Mesothelial cell of epicardium (in vitro differentiated cells): ENCODE measurements at places on chromosomes 13 and 19. TPM values are rescaled to one million over a fixed set of nuclear protein-coding genes. Genes with fewer than 3 reads are reported as not detected.

Gene CLEC4M
- total RNA-seq, result 1.2 to 2.1 TPM (median 1.5 TPM) in 3 replicates

Gene ELSPBP1
- total RNA-seq, result 1.0 TPM in 1 of 3 replicates, not detected in the others

Gene IGFL2
- total RNA-seq, result 2.0 to 3.7 TPM (median 3.7 TPM) in 3 replicates

Gene NCAN
- 0.02 to 0.29 TPM (median 0.07 TPM) in 3 replicates for total RNA-seq

Gene ZNF534
- not detected in 3 replicates for total RNA-seq

Gene CYP2A6
- total RNA-seq, result 0.27 to 0.40 TPM (median 0.34 TPM) in 3 replicates

Gene ARRDC2
- 2.9 to 4.0 TPM (median 2.9 TPM) in 3 replicates for total RNA-seq

Gene PDX1
- total RNA-seq, result not detected in 3 replicates

Gene NANOS2
- total RNA-seq, result not detected in 3 replicates

Gene KIRREL2
- total RNA-seq, result 1.4 TPM in 3 replicates

Gene CEACAM21
- not detected in 3 replicates for total RNA-seq

Gene GRIN2D
- total RNA-seq, result 14.5 to 15.8 TPM (median 15.7 TPM) in 3 replicates

Gene ACER1
- total RNA-seq, result 0.16 TPM in 1 of 3 replicates, not detected in the others

DNA sequence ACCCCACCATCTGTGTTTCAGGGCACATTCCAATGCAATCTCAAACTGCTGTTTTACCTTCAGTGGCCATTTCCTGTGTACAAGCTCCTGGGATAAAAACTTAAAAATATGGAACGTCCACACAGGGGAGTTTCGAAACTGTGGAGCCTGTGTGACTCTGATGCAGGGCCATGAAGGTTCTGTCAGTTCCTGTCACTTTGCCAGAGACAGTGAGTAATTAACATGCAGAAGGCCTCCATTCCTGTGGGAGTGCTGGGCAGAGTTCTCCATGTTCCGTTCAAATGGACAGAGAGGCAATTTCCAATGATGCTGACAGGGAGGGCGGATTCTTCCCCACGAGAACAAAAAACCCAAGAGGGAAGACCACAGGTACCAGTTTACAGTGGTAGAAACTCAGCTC is 24.4 kb downstream of the WDR88 start:
- no peak overlapping the region for H3K27ac ChIP-seq
- H3K4me3 ChIP-seq, result no peak overlapping the region
- no peaks in the 10 kb centered on the region for H3K27me3 ChIP-seq
- peaks cover 2% of the 10 kb centered on the region for H3K4me1 ChIP-seq
- no peaks in the 10 kb centered on the region for H3K36me3 ChIP-seq

DNA sequence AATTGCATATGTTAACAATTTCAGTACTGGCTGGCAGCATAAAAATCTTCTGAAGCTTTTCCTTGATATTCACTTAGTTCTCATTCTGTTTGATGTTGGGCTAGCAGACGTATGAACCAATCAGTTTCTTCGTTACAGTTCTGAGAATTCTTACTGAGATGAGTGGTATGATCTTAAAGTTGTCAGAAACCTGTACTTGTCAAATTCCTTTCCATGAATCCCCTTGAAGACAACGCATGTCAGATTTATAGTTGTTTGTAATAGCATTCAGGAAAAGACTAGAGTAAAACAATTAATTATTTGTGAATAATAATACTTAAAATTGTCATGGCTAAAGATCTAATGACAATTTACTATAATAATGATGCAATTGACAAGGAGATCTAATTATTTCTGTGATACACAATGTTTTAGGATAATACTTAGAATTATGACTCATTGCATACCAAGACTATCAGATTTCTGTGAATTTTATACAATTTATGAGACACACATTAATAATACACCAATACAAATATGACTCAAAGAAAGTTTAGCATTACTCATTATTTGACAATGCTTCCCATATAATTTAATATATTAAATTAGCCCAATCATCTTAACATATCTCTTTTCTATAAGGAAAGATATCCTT is 447.2 kb downstream of the RFC3 start:
- no peak for DNase-seq
- no peaks in the 10 kb centered on the region for H3K27me3 ChIP-seq
- H3K36me3 ChIP-seq, result no peaks in the 10 kb centered on the region
- no peak overlapping the region for H3K4me3 ChIP-seq
- peaks cover 12% of the 10 kb centered on the region for H3K4me1 ChIP-seq

GRCh38 chr19:14916848-14917247 is 24.4 kb upstream of the OR7C2 start:
- no peaks in the 10 kb centered on the region for H3K27me3 ChIP-seq
- peaks cover 2% of the 10 kb centered on the region for H3K36me3 ChIP-seq

- no peaks in the 10 kb centered on the region for H3K27me3 ChIP-seq
- no peak overlapping the region for H3K4me3 ChIP-seq
- no peak for DNase-seq
- H3K36me3 ChIP-seq, result no peaks in the 10 kb centered on the region
Observed at GRCh38 chr13:106276876-106277275, 258.6 kb downstream of the EFNB2 start.

DNA sequence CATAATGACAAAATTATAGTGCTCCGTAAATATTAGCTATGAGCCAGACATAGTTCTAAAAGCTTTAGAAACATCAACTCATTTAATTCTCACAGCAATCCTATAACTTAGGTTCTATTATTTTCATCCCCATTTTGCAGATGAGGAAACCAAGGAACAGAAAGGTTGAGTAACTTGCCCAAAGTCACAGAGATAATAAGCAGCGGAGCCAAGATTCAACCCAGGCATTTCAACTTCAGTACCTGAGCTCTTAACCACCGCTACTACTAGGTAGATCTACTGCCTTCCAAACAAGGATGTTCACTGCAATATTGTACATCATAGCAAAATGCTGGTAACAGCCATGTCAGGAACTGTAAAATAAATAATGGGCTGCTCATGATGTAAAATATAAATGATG is 39.9 kb downstream of the ELF1 start:
- H3K4me3 ChIP-seq, result no peak overlapping the region
- DNase-seq, result no peak
- H3K36me3 ChIP-seq, result no peaks in the 10 kb centered on the region
- peaks cover 36% of the 10 kb centered on the region for H3K4me1 ChIP-seq
- no peak overlapping the region for H3K27ac ChIP-seq

- peak within 1 kb of the TSS; percentile 91 for H3K4me3 ChIP-seq
- H3K27me3 ChIP-seq, result no peaks in the 10 kb centered on the region
- peak within 1 kb of the TSS; percentile 90 for H3K27ac ChIP-seq
- H3K4me1 ChIP-seq, result peaks cover 6% of the 10 kb centered on the region
- H3K36me3 ChIP-seq, result peaks cover 2% of the 10 kb centered on the region
Observed at GRCh38 chr19:45814851-45815480, at the start of gene RSPH6A. RSPH6A (minus strand) TSS chr19:45815308; CDS start chr19:45815176, 132 bp downstream.

- no peak overlapping the region for H3K4me3 ChIP-seq
- no peak overlapping the region for H3K27ac ChIP-seq
- H3K36me3 ChIP-seq, result peaks cover 92% of the 10 kb centered on the region
Observed at GRCh38 chr19:9161427-9161826, 17.4 kb upstream of the OR7D2 start.

GRCh38 chr13:95349267-95349666 is 48.0 kb upstream of the ABCC4 start:
- no peaks in the 10 kb centered on the region for H3K36me3 ChIP-seq
- DNase-seq, result no peak
- H3K4me1 ChIP-seq, result no peaks in the 10 kb centered on the region
- no peak overlapping the region for H3K27ac ChIP-seq

- peaks cover 31% of the 10 kb centered on the region for H3K27me3 ChIP-seq
- peaks cover 3% of the 10 kb centered on the region for H3K36me3 ChIP-seq
- peaks cover 14% of the 10 kb centered on the region for H3K4me1 ChIP-seq
- peak within 1 kb of the TSS; percentile 55 for H3K4me3 ChIP-seq
- peak; percentile 90 for DNase-seq
Observed at GRCh38 chr19:46495786-46496099, at the start of gene PNMA8B. PNMA8B (minus strand) TSS chr19:46495867; CDS start chr19:46495465, 402 bp downstream.

DNA sequence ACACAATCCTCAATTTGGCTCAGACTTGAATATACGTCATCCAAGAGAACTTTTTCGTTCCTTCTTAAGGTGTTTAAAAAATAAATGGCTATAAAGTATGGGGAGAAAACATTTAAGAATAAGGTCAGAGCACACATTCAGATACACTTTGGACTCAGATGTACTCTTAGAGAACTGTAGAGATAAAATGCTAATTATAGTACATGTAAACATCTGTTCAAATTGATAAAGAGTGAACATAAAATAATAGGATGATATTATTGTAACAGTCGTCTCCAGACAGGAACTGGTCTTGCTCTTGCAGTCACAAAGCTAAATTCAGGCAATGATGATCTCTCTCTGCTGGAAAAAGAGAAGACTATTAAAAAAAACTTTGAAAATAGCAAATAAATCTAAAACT is 91.4 kb downstream of the RBM26 start:
- peaks cover 10% of the 10 kb centered on the region for H3K4me1 ChIP-seq
- H3K27ac ChIP-seq, result no peak overlapping the region
- no peaks in the 10 kb centered on the region for H3K27me3 ChIP-seq
- no peak overlapping the region for H3K4me3 ChIP-seq

GRCh38 chr19:12754465-12755196 is 3.0 kb downstream of the BEST2 start:
- no peaks in the 10 kb centered on the region for H3K36me3 ChIP-seq
- H3K4me3 ChIP-seq, result no peak overlapping the region
- H3K4me1 ChIP-seq, result peaks cover 2% of the 10 kb centered on the region
- no peak for DNase-seq
- no peak overlapping the region for H3K27ac ChIP-seq

- H3K4me1 ChIP-seq, result no peaks in the 10 kb centered on the region
- peaks cover 25% of the 10 kb centered on the region for H3K27me3 ChIP-seq
- H3K27ac ChIP-seq, result no peak overlapping the region
- peak overlapping the region; percentile 41 for H3K4me3 ChIP-seq
- no peak for DNase-seq
- no peaks in the 10 kb centered on the region for H3K36me3 ChIP-seq
Observed at GRCh38 chr19:51460164-51460992, 2.1 kb upstream of the SIGLEC8 start.

DNA sequence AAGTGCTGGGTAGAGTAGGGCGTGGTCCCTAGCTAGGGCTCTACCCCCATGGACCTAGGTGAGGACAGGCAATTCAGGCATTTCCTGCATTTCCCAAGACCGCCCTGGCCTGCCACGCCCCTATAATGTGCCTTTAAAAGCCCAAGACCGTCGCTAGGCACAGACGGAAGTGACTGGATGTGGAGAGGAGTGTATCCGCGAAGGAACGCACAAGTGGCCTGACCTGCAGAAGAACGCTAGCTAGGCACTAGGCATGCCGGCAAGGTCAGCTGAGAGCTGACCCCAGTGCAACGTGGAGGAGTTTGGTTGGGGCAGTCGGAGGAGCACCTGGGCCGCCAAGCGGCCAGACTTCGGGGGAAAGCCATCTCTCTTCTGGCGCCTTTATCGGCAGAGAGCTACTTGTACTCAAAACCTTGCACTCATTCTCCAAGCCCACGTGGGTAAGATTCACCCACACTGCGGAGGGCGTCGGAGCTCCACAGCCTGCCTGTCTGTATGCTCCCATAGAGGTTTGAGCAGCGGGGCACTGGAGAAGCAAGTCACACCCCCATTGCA is 370.0 kb downstream of the FGF9 start:
- H3K4me3 ChIP-seq, result peak overlapping the region; percentile 78
- H3K27ac ChIP-seq, result peak overlapping the region; percentile 10
- peaks cover 5% of the 10 kb centered on the region for H3K36me3 ChIP-seq
- H3K27me3 ChIP-seq, result no peaks in the 10 kb centered on the region
- DNase-seq, result no peak
- peaks cover 15% of the 10 kb centered on the region for H3K4me1 ChIP-seq

DNA sequence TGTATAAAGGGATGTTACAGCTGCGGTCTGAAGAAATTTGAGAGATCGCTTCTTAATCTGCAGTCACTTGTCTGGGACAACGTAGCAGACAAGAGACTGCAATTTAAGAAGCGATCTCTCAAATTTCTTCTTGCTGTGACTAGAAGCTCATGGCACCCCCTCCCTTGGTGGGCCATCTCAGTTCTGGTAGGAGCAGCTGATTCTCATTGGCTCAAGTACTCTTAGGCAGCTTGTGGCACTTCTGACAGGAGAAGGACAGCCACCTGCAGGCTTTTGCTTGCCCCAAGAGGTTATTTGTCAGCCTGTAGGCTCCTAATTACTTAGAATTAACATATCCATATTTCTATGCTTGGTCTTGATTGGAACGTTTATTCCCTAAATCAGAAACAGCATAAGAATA is 503.0 kb downstream of the DCT start:
- no peak overlapping the region for H3K27ac ChIP-seq
- H3K4me3 ChIP-seq, result no peak overlapping the region
- H3K36me3 ChIP-seq, result peaks cover 12% of the 10 kb centered on the region

- H3K27me3 ChIP-seq, result no peaks in the 10 kb centered on the region
- no peak overlapping the region for H3K4me3 ChIP-seq
- no peaks in the 10 kb centered on the region for H3K36me3 ChIP-seq
- H3K27ac ChIP-seq, result no peak overlapping the region
- H3K4me1 ChIP-seq, result peaks cover 62% of the 10 kb centered on the region
- no peak for DNase-seq
Observed at GRCh38 chr13:79675931-79676660, 195.1 kb downstream of the NDFIP2 start.

DNA sequence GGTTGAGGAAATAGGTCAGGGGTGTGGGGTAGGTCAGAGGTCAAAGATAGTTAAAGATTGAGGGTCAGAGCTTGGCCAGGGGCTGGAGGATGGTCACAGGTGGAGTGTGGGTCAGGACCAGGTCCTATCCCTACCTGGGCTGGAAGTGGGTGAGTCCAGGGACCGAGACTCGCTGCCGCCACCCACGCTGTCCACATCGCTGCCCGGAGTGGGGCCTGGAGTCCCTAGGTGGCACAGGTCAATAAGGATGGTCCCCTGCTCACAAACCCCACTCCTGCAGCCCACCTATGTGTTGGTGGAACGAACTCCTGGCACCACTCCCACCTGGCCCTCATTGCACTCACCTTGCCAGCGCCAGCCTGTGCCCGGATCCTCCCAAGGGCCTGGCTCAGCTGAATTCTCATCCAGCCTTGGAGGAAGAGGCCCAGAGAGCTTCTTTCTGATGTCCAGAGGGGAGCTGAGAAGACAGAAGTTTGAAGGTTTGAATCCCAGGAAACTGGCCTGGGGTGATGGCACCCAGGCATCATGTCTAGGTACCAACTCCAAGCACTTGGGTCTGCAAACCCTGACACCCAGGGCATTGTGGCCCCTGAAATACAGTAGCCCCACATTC is 6.8 kb downstream of the GMIP start:
- no peak overlapping the region for H3K4me3 ChIP-seq
- H3K36me3 ChIP-seq, result peaks cover 25% of the 10 kb centered on the region
- no peak for DNase-seq
- no peak overlapping the region for H3K27ac ChIP-seq
- no peaks in the 10 kb centered on the region for H3K4me1 ChIP-seq
- no peaks in the 10 kb centered on the region for H3K27me3 ChIP-seq

- no peaks in the 10 kb centered on the region for H3K4me1 ChIP-seq
- H3K4me3 ChIP-seq, result no peak overlapping the region
- H3K27ac ChIP-seq, result no peak overlapping the region
- no peaks in the 10 kb centered on the region for H3K36me3 ChIP-seq
Observed at GRCh38 chr13:27396252-27396846, 28.1 kb upstream of the GTF3A start.

DNA sequence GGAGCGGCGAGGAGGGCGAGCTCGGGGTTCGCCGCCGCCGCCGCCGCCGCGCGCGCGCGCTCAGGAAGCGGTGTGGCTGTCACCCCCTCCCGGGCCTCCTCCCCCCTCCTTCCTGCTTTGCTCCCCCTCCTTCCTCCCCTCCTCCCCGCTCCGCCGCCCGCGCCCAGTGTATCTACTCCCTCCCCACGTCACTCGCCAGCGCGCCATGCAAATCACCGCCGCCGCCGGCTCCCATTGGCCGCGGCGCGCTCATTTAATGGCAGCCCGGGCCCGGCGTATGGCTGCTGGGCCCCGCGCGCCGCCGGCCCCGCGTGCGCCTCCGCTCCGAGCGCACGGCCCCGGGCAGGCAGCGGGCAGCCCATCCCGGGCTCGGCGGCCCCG is 335 bp upstream of the SOX1 start:
- no peak overlapping the region for H3K27ac ChIP-seq
- H3K27me3 ChIP-seq, result peaks cover 85% of the 10 kb centered on the region
- peaks cover 11% of the 10 kb centered on the region for H3K4me1 ChIP-seq
- H3K36me3 ChIP-seq, result peaks cover 2% of the 10 kb centered on the region

GRCh38 chr19:52590728-52591127 is 20.6 kb downstream of the ZNF701 start:
- no peak for DNase-seq
- H3K4me3 ChIP-seq, result no peak overlapping the region
- peaks cover 23% of the 10 kb centered on the region for H3K36me3 ChIP-seq
- H3K27me3 ChIP-seq, result no peaks in the 10 kb centered on the region
